Natural killer cell treated with Interleukin-12 subunit alpha and Interleukin-12 subunit beta and Interleukin-15 and Interleukin-18, amount 100 ng/mL, for 72 hours (primary cell): ENCODE measurements at places on chromosomes 3 and 15.
A peak's percentile ranks its signal among the peaks of the same experiment; 100 is the strongest.

DNA sequence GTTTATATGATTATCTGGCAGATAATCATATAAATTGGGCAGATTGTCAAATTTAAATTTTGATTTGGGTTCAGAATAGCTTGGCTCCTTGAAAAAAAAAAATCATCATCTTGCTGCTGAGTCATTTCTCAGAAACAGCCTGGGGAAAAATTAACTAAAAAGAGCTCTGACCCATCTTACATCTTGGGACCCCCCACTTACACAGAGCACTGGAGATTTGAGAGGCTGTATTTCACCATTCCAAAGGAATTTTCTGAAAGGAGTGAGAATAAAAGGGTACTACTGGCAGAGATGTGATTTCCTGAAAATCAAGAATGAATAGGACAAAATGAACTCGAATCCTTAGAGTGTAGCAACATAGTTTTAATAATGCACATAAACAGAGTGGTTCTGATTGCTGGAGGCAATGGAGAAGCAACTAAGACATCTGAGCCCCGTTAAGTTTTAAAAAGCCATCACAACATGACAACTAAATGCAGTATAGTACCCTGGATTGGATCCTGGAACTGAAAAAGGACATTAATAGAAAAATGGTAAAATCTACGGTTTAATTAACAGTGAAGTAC lies 97.5 kb downstream of the RFTN1 start:
- H3K27me3 ChIP-seq, result no peaks in the 10 kb centered on the region
- no peak for DNase-seq
- peaks cover 15% of the 10 kb centered on the region for H3K36me3 ChIP-seq
- peaks cover 80% of the 10 kb centered on the region for H3K4me1 ChIP-seq
- H3K27ac ChIP-seq, result no peak overlapping the region

GRCh38 chr15:58525991-58526421 lies 94.2 kb downstream of the LIPC start:
- no peak for DNase-seq
- H3K4me3 ChIP-seq, result no peak overlapping the region
- H3K36me3 ChIP-seq, result no peaks in the 10 kb centered on the region
- peak overlapping the region; percentile 19 for H3K27ac ChIP-seq
- peaks cover 12% of the 10 kb centered on the region for H3K4me1 ChIP-seq

GRCh38 chr15:34332553-34333120 lies 4.9 kb downstream of the SLC12A6 start:
- no peak for DNase-seq
- no peaks in the 10 kb centered on the region for H3K36me3 ChIP-seq
- H3K4me3 ChIP-seq, result peak overlapping the region; percentile 46
- H3K27me3 ChIP-seq, result no peaks in the 10 kb centered on the region

DNA sequence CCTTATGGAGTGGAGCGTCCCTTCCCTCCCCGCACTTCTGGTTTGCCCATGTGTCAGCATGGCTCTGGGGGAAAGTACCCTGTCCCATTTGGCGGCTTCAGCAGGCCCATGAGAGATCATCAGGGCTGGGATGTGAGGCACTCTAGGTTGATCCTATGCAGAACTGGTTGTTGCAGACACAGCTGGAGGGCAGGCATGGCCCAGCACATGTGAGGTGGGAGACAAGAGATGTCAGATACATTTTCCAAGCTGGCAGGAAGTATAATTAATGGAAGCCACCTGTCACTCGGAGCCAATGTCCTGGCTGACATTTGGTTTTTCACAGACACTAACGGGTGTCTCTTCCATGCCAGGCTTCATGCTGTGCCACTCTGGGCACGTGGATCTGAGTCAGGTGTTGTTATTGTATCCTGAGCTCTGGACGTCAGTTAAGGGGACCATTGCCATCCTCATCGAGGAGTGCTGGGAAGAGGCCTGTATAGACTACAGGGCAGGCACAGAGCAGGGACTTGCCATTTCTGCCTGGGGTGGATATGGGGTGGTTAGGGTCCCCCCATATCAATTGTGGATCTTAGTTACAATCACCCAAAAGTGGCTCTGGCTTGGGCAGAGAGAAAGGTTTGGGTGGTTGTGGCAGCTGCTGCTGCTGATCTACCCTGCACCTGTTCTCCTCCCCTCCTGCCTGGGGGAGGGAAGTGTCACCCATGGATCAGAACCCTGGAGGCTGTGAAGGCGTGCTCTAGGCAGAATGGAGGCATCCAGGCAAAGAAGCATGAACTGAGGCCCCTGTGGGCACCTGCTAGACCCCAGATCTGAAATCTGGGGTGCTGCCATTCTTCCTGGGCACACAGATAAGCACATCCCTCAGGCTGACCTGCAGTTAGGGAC lies 140.7 kb downstream of the FBLN2 start:
- no peak for DNase-seq
- peaks cover 11% of the 10 kb centered on the region for H3K27me3 ChIP-seq
- H3K4me1 ChIP-seq, result no peaks in the 10 kb centered on the region
- no peaks in the 10 kb centered on the region for H3K36me3 ChIP-seq
- H3K4me3 ChIP-seq, result no peak overlapping the region
- H3K27ac ChIP-seq, result no peak overlapping the region

- DNase-seq, result no peak
- no peaks in the 10 kb centered on the region for H3K27me3 ChIP-seq
- H3K36me3 ChIP-seq, result peaks cover 31% of the 10 kb centered on the region
- peak overlapping the region; percentile 89 for H3K27ac ChIP-seq
Observed at GRCh38 chr15:90412356-90413194, 24.5 kb downstream of the IQGAP1 start.

GRCh38 chr3:58325525-58325992 lies 7.1 kb upstream of the PXK start:
- H3K27ac ChIP-seq, result no peak overlapping the region
- no peaks in the 10 kb centered on the region for H3K36me3 ChIP-seq
- no peaks in the 10 kb centered on the region for H3K27me3 ChIP-seq
- H3K4me1 ChIP-seq, result peaks cover 9% of the 10 kb centered on the region

DNA sequence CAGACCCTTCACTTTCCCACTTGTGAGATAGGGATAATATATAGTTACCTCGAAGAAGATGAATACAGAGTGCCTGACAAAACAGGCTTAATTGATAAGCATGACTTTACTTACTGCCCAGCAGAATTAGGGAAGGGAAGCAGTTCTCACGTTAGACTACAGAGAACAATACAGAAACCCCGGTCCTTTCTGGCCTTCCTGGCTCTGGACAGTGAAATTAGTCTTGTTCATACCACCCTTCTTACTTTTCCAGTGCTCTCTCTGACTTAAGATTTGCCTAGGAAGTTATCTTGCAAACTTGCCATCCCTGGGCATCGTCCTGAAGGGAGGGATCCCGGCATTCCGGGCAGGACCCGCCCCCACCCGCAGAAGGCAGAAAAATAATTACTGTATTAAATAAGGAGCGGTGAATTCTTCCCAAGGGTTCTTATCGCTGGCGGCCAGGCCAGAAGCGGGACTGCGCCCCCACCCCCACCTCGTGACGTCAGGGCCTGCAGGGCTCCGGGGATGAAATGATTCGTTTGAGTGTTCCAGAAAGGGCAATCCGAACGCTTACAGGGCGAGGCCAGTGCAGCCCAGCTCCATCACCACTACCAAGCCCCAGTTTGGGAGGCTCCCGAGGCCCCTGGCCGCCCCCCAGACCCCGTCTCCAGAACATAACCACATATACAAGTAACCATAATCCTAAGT lies 8.4 kb downstream of the SOX2 start:
- H3K36me3 ChIP-seq, result peaks cover 26% of the 10 kb centered on the region
- no peak overlapping the region for H3K27ac ChIP-seq
- no peaks in the 10 kb centered on the region for H3K4me1 ChIP-seq
- DNase-seq, result no peak

DNA sequence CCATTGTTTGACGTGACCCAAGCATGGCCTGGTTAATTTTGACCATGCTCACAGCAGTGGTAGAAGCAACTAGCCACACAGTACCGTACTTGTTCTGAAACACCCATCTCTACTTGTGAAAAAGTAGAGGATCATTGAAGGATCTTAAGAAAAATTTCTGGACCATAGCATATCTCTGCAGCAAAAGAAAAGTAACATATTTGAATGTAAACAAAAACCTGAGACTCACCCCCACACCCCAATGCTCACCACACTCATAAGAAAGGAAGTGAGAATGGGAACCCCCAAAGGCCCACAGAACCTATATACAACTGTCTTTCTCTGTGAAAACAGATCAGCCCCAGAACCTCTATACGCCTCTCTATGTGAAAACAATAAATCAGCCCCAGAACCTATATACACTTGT lies 33.8 kb upstream of the TFRC start:
- peaks cover 7% of the 10 kb centered on the region for H3K4me1 ChIP-seq
- no peaks in the 10 kb centered on the region for H3K27me3 ChIP-seq
- no peak overlapping the region for H3K4me3 ChIP-seq
- H3K36me3 ChIP-seq, result no peaks in the 10 kb centered on the region
- H3K27ac ChIP-seq, result no peak overlapping the region

- DNase-seq, result no peak
- no peak overlapping the region for H3K27ac ChIP-seq
- peaks cover 17% of the 10 kb centered on the region for H3K27me3 ChIP-seq
- no peaks in the 10 kb centered on the region for H3K4me1 ChIP-seq
- no peaks in the 10 kb centered on the region for H3K36me3 ChIP-seq
Observed at GRCh38 chr15:82699726-82700125, 9.9 kb downstream of the AP3B2 start.

DNA sequence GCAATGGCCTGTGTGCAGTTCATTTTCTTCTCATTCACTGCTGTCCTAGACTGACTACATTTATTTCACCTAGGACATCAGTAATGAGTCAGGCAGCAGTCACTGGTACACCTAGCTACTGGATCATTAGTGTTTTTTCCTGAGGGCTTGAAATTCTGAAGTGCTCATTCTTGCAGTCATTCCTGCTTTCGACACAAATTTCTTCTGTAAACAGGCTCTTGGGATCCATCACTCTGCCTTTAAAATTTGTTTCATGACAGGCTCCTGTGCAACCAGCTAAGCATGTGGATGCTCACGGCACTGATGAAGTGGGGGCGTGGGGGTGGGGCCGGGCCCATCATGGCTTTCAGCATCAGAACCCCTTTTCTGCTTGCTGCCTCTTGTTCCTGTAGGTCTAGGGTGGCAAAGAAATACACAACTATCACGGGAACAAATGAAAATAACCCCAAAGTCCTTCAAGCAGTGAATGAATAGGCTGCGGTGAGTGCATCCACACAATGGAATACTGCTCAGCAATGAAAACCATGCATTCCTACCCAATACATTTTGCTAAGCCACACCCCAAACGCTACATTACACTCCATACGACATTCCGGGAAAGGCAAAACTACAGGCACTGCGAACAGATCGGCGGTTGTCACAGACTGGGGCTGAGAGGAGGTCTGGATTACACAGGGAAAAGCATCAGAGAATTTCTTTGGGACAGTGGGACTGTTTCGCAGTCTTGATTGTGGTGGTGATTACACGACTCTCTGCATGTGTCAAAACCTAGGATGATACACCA lies 9.3 kb upstream of the MELTF start:
- peaks cover 5% of the 10 kb centered on the region for H3K4me1 ChIP-seq
- H3K4me3 ChIP-seq, result no peak overlapping the region
- H3K27me3 ChIP-seq, result peaks cover 2% of the 10 kb centered on the region
- no peak overlapping the region for H3K27ac ChIP-seq
- DNase-seq, result no peak

DNA sequence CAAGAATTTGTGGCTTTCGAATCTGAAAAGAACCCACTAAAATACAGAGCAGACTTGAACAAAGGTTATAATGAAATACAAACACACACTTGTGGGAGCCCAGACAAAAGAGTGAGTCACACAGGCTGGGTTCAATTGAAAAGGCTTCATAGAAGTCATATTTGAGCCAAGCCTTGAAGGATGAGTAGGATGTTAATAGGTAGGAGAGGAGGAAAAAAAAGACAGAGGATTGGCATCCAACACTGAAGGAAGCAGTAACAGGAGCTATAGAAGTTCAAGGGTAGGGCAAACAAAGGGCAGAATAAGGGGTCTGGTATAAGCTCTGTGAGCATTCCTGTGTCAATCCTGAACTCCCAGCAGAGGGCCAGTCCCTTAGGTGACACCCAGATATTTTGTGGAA lies 325.4 kb downstream of the FOXP1 start:
- H3K4me1 ChIP-seq, result peaks cover 6% of the 10 kb centered on the region
- H3K27ac ChIP-seq, result no peak overlapping the region
- no peaks in the 10 kb centered on the region for H3K36me3 ChIP-seq
- no peak for DNase-seq
- H3K4me3 ChIP-seq, result no peak overlapping the region
- no peaks in the 10 kb centered on the region for H3K27me3 ChIP-seq

DNA sequence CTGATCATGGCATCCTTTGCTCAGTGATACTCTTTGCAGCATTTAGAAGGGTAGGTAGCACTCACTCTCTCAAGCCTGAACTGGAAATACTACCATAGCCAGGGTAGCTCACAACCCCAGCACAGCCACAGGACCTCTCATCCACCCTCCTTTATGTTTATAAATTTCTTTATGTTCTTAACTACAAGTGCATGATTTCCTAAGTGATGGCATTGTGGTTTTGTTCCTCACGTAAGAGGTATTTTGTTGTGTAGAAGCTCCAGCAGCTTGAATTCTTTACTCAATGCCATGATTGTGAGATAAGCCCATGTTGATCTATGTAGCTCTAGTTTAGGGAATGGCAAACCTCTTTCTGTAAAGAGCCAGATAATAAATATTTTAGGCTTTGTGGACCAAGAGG lies 7.9 kb upstream of the RTP3 start:
- peaks cover 7% of the 10 kb centered on the region for H3K4me1 ChIP-seq
- peaks cover 3% of the 10 kb centered on the region for H3K27me3 ChIP-seq
- no peak overlapping the region for H3K27ac ChIP-seq
- no peak overlapping the region for H3K4me3 ChIP-seq
- no peaks in the 10 kb centered on the region for H3K36me3 ChIP-seq

DNA sequence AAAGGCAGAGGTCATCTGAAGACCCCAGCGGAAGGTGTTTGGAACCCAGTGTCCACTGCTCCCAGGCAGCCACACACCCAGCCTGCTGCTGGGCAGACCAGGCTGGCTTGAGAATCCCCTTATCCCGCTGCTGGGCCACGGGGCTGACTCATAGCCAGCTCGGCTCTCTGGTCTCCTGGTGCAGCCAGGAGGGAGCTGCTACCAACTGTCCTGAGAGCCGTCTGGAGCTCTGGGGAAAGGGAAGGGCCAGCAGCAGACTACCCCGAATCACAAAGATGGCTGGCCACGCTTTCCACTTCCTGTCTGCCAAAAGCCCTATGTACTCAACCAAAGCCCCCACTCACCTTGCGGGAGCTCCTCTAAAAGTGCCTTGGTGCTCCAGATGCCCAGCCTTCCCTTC lies 38.3 kb downstream of the WHAMM start:
- no peak for DNase-seq
- H3K27ac ChIP-seq, result no peak overlapping the region
- H3K4me1 ChIP-seq, result peaks cover 17% of the 10 kb centered on the region
- H3K4me3 ChIP-seq, result no peak overlapping the region
- H3K27me3 ChIP-seq, result no peaks in the 10 kb centered on the region

GRCh38 chr15:34065941-34066340 lies 26.9 kb upstream of the AVEN start:
- H3K36me3 ChIP-seq, result no peaks in the 10 kb centered on the region
- no peak for DNase-seq
- H3K4me1 ChIP-seq, result peaks cover 4% of the 10 kb centered on the region
- no peaks in the 10 kb centered on the region for H3K27me3 ChIP-seq
- H3K27ac ChIP-seq, result no peak overlapping the region

GRCh38 chr3:59310736-59311135 lies 260.9 kb upstream of the CFAP20DC start:
- peaks cover 16% of the 10 kb centered on the region for H3K27me3 ChIP-seq
- no peak overlapping the region for H3K4me3 ChIP-seq
- H3K36me3 ChIP-seq, result no peaks in the 10 kb centered on the region
